ENCODE measurements at places on chromosomes 5 and 9. TPM values are rescaled to one million over a fixed set of nuclear protein-coding genes. Genes with fewer than 3 reads are reported as not detected.

DNA sequence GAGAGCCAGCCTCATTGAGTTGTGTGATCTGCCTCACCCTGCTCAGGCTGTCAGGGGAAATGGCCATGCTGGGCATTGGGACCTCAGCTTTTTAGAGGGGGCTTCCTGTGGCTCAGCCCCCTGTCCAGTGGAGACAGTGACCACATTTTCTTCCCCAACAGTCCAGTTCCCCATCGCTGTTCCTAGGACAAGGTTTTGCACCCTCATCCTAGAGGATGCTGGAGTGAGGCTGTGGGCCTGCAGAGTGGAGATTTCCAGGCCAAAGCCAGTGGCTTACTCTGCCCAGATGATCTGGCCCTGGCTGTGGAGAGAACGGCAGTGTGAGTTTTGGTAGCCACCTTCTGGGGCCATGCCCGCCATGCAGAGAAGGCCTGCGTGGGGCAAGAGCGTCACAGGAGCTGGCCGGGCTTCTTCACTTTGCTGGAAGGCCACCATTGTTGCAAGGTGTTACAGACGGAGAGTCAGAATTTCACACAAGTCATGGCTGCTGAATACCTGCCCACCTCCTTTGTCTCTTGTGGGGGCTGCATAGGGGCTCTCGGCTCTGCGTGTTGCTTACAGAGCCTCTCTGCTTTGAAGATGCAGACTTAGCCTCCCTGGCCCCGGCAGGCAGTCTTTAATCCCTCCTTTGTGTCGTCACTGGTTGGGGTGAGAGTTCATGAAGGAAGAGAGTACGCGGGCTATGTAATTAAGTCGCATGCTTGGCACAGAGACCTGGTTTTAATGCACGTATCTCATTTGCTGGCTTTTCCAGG, 35.2 kb upstream of the PITX1 start:
- no peak overlapping the region for H3K27ac ChIP-seq
- H3K4me3 ChIP-seq: no peak overlapping the region
- no peaks in the 10 kb centered on the region for H3K27me3 ChIP-seq
- peaks cover 9% of the 10 kb centered on the region for H3K4me1 ChIP-seq
- no peaks in the 10 kb centered on the region for H3K36me3 ChIP-seq
- peak; percentile 60 for DNase-seq

GRCh38 chr5:14745753-14746152, 81.2 kb downstream of the OTULIN start:
- H3K27me3 ChIP-seq: no peaks in the 10 kb centered on the region
- DNase-seq: no peak
- H3K36me3 ChIP-seq: peaks cover 75% of the 10 kb centered on the region

DNA sequence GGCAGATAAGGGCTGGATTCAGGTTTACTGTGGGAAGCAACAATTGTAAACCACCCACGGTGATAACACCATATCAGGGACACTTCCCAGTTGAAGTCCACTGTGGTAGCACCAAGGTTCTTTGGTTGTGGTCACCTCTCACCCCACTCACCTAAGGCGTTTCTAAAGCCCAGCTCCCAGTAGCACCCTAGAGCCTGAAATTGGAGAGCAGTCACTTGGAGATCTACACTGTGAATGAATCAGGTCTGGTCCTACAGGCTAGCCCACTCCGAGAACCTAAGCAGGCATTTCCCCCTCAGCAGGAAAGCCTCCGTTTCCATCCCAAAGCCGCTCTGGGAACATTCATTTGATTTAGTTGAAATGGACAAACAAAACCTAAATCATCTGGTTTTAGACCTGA, 191.3 kb downstream of the TTC39B start:
- H3K36me3 ChIP-seq: no peaks in the 10 kb centered on the region
- H3K27ac ChIP-seq: no peak overlapping the region
- H3K4me1 ChIP-seq: no peaks in the 10 kb centered on the region
- H3K27me3 ChIP-seq: peaks cover 3% of the 10 kb centered on the region
- H3K4me3 ChIP-seq: no peak overlapping the region

DNA sequence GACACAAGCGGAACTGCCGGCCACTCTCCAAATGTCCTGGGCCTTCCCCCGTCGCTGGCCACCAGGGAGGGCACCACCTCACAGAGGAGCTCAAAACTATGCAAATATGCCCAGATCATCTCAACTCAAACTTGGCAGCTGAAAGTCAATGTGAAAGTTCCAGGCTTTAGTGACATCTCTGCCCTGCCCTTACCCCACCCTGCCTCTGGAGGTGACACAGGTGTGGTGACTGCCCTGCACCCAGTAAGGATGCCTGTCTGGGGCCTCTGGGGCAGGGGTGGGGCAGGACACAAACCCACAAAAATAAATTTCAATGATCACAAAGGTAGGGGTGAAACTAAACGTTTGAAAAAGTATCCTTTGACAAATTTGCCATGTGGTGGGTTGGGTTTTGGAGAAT, 213.4 kb downstream of the HSPA4 start:
- no peak overlapping the region for H3K4me3 ChIP-seq
- H3K27ac ChIP-seq: no peak overlapping the region
- H3K4me1 ChIP-seq: peaks cover 5% of the 10 kb centered on the region
- no peak for DNase-seq
- no peaks in the 10 kb centered on the region for H3K36me3 ChIP-seq

- peaks cover 23% of the 10 kb centered on the region for H3K4me1 ChIP-seq
- H3K27me3 ChIP-seq: no peaks in the 10 kb centered on the region
- DNase-seq: peak; percentile 65
Measured at GRCh38 chr9:93501406-93501805, 48.0 kb upstream of the FAM120AOS start.

DNA sequence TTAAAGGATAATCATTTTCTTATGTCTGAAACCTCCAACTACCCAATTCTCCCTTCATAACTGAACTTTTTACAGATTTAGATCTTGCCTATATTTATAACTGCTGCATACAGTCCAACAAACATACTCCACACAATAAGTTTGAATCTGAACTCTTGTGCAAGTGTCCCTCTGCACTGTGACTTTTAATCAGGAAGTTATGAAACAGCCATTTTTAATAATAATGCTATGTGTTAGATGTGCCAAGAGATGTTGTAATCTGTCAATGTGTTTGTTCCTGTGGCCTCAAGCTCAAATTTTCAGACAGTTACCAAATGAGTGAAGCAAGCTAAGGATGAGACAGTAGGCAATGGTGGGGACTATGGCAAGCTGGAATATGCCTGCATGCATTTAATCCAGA, 57.6 kb upstream of the MTAP start:
- peaks cover 17% of the 10 kb centered on the region for H3K4me1 ChIP-seq
- no peaks in the 10 kb centered on the region for H3K27me3 ChIP-seq
- no peak overlapping the region for H3K4me3 ChIP-seq
- DNase-seq: no peak

GRCh38 chr5:99030906-99031440, 102.2 kb upstream of the CHD1 start:
- H3K4me1 ChIP-seq: peaks cover 13% of the 10 kb centered on the region
- no peak for DNase-seq
- H3K27ac ChIP-seq: no peak overlapping the region
- H3K36me3 ChIP-seq: no peaks in the 10 kb centered on the region
- H3K27me3 ChIP-seq: no peaks in the 10 kb centered on the region

DNA sequence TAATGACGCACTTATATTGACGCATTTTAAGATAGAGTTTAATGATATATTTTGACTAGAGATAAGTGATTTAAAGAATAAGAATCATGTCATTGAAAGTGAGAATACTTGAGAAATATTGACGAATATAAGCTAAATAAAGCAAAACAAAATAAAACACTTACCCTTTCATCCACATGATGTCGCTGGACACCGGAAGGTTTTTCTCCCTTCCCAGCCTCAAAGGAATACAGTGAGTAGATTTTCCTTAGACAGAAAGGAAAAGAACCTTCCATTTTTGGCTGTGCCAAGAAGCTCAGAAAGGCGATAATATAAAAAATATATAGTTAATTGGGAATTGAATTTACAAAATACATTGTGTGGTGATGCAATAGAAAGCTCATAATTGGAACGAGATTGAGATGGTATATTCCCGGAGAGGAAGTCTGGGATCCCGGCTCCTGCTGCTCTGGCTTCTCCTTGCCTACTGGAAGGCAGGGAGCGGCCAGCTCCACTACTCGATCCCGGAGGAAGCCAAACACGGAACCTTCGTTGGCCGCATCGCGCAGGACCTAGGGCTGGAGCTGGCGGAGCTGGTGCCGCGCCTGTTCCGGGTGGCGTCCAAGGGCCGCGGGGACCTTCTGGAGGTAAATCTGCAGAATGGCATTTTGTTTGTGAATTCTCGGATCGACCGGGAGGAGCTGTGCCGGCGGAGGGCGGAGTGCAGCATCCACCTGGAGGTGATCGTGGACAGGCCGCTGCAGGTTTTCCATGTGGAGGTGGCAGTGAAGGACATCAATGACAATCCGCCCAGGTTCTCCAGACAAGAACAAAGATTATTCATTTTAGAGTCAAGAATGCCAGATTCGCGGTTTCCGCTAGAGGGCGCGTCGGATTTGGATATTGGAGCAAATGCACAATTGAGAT, at the start of gene PCDHA5:
Gene PCDHA5 (plus strand): TSS at position 239 of the 906 bp plus-strand sequence.
- no peak within 1 kb of the TSS for H3K27ac ChIP-seq
- no peak for DNase-seq
- H3K27me3 ChIP-seq: no peaks in the 10 kb centered on the region
- H3K4me1 ChIP-seq: no peaks in the 10 kb centered on the region

DNA sequence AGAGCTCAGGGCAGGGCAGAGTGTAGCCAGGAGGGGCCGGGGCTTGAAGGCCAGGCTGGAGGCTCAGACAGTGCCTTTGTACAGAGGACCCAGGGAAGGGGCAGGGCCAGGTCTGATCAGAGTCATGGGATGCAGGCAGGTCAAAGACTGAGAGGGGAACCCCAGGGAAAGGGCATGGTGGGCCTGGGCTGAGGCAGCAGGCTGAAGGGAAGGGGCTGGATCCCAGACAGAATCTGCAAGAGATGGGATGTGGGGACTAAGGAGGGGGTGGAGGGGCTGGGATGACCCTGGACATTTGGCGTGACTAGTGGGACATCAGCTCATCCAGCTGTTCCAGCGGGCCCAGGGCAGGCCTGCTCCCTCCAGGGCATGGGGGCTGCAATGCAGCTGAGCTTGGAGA, 15.5 kb upstream of the MRNIP start:
- H3K4me1 ChIP-seq: no peaks in the 10 kb centered on the region
- H3K27ac ChIP-seq: no peak overlapping the region

DNA sequence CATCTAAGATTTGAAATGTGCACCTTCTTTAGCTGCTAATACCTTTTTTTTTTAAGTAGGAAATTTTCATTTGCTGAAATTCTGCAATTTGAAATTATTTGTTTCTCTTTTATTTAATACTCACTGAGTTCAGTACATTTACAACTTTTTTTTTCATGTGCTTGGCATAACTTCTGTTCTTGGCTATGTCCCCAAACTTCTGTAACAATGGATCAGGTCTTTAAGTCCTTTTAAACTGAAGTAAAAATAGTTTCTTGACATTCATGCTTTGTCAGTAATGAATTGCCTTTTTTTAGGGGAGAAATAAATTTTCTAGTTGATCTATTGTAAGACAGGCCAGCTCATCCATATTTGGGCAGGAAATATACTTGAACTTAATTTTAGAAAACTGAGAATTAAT, 41.5 kb downstream of the EDIL3 start:
- peaks cover 5% of the 10 kb centered on the region for H3K4me1 ChIP-seq
- H3K27ac ChIP-seq: no peak overlapping the region
- H3K4me3 ChIP-seq: no peak overlapping the region
- no peak for DNase-seq
- no peaks in the 10 kb centered on the region for H3K36me3 ChIP-seq
- no peaks in the 10 kb centered on the region for H3K27me3 ChIP-seq

DNA sequence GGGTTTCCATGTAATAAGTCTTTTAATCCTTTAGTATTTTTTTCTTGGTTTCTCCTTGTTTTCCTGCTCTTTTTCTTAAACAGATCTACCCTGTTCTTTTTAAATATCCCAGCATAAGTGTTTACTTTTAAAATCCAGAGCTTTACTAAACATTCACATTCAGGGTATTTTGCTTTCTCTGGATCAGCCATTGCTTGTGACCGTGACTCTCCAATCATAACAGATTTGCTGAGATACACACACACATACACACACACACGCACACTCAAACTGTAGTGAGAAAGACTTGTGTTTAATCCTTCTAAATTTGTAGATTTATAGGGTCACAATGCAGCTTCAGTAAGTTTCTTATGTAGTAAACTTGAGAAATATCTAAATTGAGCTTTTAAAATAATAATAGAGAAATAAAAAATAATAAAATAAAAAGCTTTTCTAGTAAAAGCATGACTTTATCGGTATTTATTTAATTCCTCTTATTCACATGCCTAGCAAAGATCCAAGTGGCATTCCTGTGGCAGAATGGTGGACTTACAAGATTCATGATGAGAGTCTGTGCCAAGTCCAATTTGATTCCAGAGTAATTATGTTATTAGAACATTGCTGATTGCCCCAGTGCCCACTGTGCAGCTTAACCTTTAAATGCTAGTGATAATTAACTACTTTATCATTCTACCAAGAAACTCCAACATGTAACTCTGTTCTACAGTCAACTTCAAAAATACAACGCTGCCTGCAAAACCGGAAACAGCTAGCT, 129.0 kb downstream of the TLE4 start:
- no peak overlapping the region for H3K4me3 ChIP-seq
- H3K27ac ChIP-seq: no peak overlapping the region
- no peaks in the 10 kb centered on the region for H3K4me1 ChIP-seq
- no peaks in the 10 kb centered on the region for H3K27me3 ChIP-seq
- no peak for DNase-seq

- H3K27me3 ChIP-seq: no peaks in the 10 kb centered on the region
- H3K4me3 ChIP-seq: no peak overlapping the region
- no peaks in the 10 kb centered on the region for H3K4me1 ChIP-seq
- no peak overlapping the region for H3K27ac ChIP-seq
- DNase-seq: no peak
Measured at GRCh38 chr5:153746440-153746839, 256.0 kb downstream of the GRIA1 start.

- H3K4me3 ChIP-seq: no peak overlapping the region
- no peaks in the 10 kb centered on the region for H3K36me3 ChIP-seq
- H3K4me1 ChIP-seq: peaks cover 11% of the 10 kb centered on the region
- peak; percentile 30 for DNase-seq
- H3K27ac ChIP-seq: no peak overlapping the region
Measured at GRCh38 chr9:134562146-134562849, 79.3 kb upstream of the COL5A1 start.

- H3K36me3 ChIP-seq: peaks cover 21% of the 10 kb centered on the region
- H3K4me3 ChIP-seq: no peak overlapping the region
- no peak for DNase-seq
- no peak overlapping the region for H3K27ac ChIP-seq
- no peaks in the 10 kb centered on the region for H3K27me3 ChIP-seq
- peaks cover 39% of the 10 kb centered on the region for H3K4me1 ChIP-seq
Measured at GRCh38 chr5:154209591-154210081, 19.1 kb downstream of the GALNT10 start.

DNA sequence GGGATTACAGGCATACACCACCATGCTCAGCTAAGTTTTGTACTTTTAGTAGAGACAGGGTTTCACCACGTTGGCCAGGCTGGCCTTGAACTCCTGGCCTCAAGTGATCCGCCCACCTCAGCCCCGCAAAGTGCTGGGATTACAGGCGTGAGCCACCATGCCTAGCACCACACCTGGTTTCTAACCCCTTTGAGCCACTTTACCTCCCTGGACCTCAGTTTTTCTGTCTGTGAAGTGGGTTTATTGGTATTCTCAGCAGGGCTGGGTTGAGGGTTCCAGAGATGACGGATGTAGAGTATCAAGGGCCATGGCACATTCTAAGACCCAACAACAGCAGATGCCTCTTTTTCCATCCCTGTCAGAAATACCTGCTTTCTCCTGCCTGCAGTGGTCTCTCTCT, 38.6 kb downstream of the AMBP start:
- H3K27me3 ChIP-seq: no peaks in the 10 kb centered on the region
- H3K4me1 ChIP-seq: no peaks in the 10 kb centered on the region
- no peak overlapping the region for H3K27ac ChIP-seq
- peak; percentile 34 for DNase-seq
- H3K4me3 ChIP-seq: no peak overlapping the region

- no peaks in the 10 kb centered on the region for H3K36me3 ChIP-seq
- peaks cover 23% of the 10 kb centered on the region for H3K4me1 ChIP-seq
- DNase-seq: no peak
Measured at GRCh38 chr5:61399679-61400078, 67.6 kb downstream of the ZSWIM6 start.

NUDT12 gene
- 16.3 TPM for total RNA-seq

SOHLH1 gene
- not detected for total RNA-seq

IGFBPL1 gene
- total RNA-seq: 0.36 TPM

Measured in osteoblast (primary cell).